Endodermal cell (in vitro differentiated cells): ENCODE measurements at places on chromosomes 13 and 19.

GRCh38 chr13:41610404-41610803 lies 153.1 kb downstream of the RGCC start:
- peaks cover 4% of the 10 kb centered on the region for H3K4me1 ChIP-seq
- DNase-seq: no peak
- no peak overlapping the region for H3K4me3 ChIP-seq
- no peaks in the 10 kb centered on the region for H3K27me3 ChIP-seq
- peaks cover 11% of the 10 kb centered on the region for H3K36me3 ChIP-seq
- no peak overlapping the region for H3K27ac ChIP-seq

DNA sequence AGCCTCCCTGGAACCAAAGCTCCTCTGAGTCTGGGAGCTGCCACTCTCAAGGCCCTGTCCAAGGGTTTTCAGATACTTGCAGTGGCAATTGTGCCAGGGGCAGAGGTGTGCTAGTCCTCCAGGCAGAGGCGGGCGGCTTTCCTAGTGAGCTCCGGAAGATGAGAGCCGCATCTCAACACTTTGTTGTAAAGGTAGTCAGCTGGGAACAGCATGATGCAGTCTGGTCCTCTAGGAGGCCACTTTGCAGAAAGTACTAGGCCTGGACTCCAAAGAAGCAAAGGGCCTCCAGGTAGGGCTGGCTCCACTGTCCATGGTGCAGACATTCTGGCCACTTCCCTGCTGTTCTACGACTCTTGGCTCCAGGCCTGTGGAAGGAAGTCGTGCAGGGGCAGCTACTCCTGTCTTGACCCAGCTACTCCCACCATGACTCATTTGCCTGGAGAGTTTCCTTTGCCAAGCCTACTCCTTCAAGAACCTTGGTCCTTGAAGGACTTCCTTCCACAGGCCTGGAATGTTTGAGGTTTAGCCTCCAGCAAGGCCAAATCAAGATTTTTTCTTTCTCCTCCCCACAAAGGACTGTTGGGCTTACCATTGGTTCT lies 9.9 kb upstream of the ZNF536 start:
- H3K27me3 ChIP-seq: peaks cover 99% of the 10 kb centered on the region
- DNase-seq: peak; percentile 30
- H3K36me3 ChIP-seq: no peaks in the 10 kb centered on the region
- H3K4me3 ChIP-seq: no peak overlapping the region
- no peaks in the 10 kb centered on the region for H3K4me1 ChIP-seq

GRCh38 chr13:98981369-98982080 lies 3.7 kb upstream of the DOCK9 start:
- H3K36me3 ChIP-seq: no peaks in the 10 kb centered on the region
- no peaks in the 10 kb centered on the region for H3K27me3 ChIP-seq
- peaks cover 20% of the 10 kb centered on the region for H3K4me1 ChIP-seq
- H3K4me3 ChIP-seq: no peak overlapping the region

GRCh38 chr19:55223291-55224037 lies 5.1 kb downstream of the TMEM86B start:
- H3K27me3 ChIP-seq: no peaks in the 10 kb centered on the region
- H3K27ac ChIP-seq: no peak overlapping the region
- no peaks in the 10 kb centered on the region for H3K4me1 ChIP-seq
- H3K36me3 ChIP-seq: no peaks in the 10 kb centered on the region
- H3K4me3 ChIP-seq: no peak overlapping the region

DNA sequence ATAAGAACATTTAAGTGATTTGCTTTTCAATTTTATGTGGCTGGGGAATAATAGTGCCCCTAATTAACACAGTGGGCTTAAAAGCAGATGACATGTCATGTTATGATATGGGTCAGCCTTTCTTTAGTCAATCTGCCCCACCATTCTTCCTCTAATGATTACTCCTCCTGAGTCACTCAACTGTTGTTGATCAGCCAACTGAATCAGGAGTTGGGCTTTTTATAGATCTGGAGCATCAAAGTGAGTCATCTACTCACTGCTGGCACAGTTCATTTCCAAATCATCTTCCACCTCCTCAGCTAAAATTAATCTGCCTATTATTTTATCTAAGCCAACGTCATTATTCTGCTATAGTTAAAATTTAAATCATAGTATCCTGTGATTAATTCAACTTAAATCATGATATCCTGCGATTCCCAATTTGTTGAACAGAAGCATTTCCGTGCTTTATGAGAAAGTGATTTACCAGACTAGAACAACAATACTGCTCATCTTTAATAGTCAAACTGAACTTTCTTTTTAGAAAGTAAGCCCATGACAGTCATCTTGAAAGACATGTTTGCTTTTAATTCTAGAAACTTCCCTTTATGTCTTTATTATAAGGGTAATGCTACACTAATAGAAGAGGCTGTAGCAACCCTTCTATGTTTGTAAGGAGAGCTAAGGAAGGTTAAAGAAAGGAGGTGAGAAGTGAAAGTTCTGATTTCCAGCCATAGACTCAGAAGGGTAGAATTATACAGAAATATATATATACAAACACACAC lies 551.4 kb downstream of the TBC1D4 start:
- H3K4me1 ChIP-seq: no peaks in the 10 kb centered on the region
- H3K27me3 ChIP-seq: no peaks in the 10 kb centered on the region
- no peak overlapping the region for H3K27ac ChIP-seq
- H3K4me3 ChIP-seq: no peak overlapping the region

DNA sequence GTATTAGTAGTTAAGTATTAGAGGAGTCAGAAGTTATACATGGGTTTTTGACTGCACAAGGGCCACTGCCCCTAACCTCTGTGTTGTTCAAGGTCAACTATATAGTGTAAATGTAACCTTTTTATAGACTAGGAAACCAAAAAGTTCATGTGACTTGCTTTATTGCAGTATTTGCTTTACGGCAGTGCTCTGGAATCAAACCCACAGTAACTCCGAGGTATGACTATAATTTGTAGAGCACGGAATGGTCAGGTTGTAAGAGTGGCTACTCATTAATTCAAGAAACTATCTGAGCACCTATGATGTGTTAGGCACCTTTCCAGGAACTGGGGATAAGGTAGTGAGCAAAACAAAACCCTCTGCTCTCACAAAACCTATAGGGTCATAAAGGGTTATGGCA lies 22.2 kb downstream of the SUPT20H start:
- H3K4me1 ChIP-seq: no peaks in the 10 kb centered on the region
- no peaks in the 10 kb centered on the region for H3K27me3 ChIP-seq
- no peak overlapping the region for H3K27ac ChIP-seq

GRCh38 chr13:28867564-28867963 lies 47.4 kb downstream of the MTUS2 start:
- no peaks in the 10 kb centered on the region for H3K36me3 ChIP-seq
- H3K27me3 ChIP-seq: no peaks in the 10 kb centered on the region
- no peak overlapping the region for H3K4me3 ChIP-seq
- no peak overlapping the region for H3K27ac ChIP-seq
- no peaks in the 10 kb centered on the region for H3K4me1 ChIP-seq
- DNase-seq: no peak

DNA sequence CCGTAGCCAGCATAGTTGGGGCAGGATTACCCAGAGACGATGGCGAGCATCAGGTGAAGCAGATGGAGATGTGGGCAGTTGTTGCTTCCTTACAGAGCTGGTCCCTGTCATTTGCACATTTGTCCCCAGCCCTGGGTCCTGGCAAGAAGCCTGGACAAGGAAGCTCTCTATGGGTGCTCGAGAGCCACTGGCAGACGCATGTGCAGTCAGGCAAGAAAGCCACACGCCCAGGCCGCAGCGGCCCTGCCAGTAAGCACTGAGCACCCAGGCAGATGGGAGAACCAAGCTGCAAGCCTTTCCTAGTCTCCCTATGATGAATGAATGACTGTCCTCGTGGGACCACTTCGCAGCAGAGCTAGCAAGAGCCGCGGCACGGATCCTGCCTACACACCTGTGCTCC lies 182.8 kb downstream of the FOXO1 start:
- no peak overlapping the region for H3K4me3 ChIP-seq
- no peak for DNase-seq
- no peaks in the 10 kb centered on the region for H3K36me3 ChIP-seq
- H3K27me3 ChIP-seq: no peaks in the 10 kb centered on the region

- H3K4me3 ChIP-seq: no peak overlapping the region
- H3K36me3 ChIP-seq: no peaks in the 10 kb centered on the region
- no peaks in the 10 kb centered on the region for H3K4me1 ChIP-seq
These were observed 653.3 kb downstream of the DIAPH3 start for GRCh38 chr13:59510386-59510785.

- peaks cover 8% of the 10 kb centered on the region for H3K4me1 ChIP-seq
- H3K4me3 ChIP-seq: peak overlapping the region; percentile 92
- H3K27ac ChIP-seq: peak overlapping the region; percentile 68
- H3K27me3 ChIP-seq: no peaks in the 10 kb centered on the region
- no peaks in the 10 kb centered on the region for H3K36me3 ChIP-seq
- peak; percentile 92 for DNase-seq
These were observed 47.1 kb downstream of the TGDS start for GRCh38 chr13:94548821-94549231.
